Dermis lymphatic vessel endothelial cell (primary cell): ENCODE measurements at places on chromosomes 3 and 15. TPM values are rescaled to one million over a fixed set of nuclear protein-coding genes. Genes with fewer than 3 reads are reported as not detected.

The ZNF619 gene
- 6.5 and 7.4 TPM in 2 replicates for total RNA-seq

The SPINK8 gene
- not detected in 2 replicates for total RNA-seq

The P2RY1 gene
- total RNA-seq: 1.1 and 2.9 TPM in 2 replicates

The ALDH1L1 gene
- 0.09 TPM in 1 of 2 replicates, not detected in the other for total RNA-seq

The DIS3L gene
- total RNA-seq: 22.8 and 23.6 TPM in 2 replicates

The SLC22A13 gene
- total RNA-seq: 0.09 and 0.11 TPM in 2 replicates

The ATP2B2 gene
- total RNA-seq: not detected in 2 replicates

The DNAH12 gene
- under 0.01 TPM in 2 replicates for total RNA-seq

The GABRB3 gene
- total RNA-seq: under 0.01 and 0.11 TPM in 2 replicates

The TMOD2 gene
- 41.9 and 42.2 TPM in 2 replicates for total RNA-seq

The SLC24A5 gene
- not detected in 2 replicates for total RNA-seq

The USP50 gene
- 0.17 TPM in 1 of 2 replicates, not detected in the other for total RNA-seq

The ACAP2 gene
- total RNA-seq: 42.6 and 58.6 TPM in 2 replicates

The EPM2AIP1 gene
- 12.7 and 13.4 TPM in 2 replicates for total RNA-seq

The GPR149 gene
- total RNA-seq: not detected in 2 replicates

The POTEB2 gene
- total RNA-seq: not detected in 2 replicates

The VEPH1 gene
- total RNA-seq: 0.86 and 2.8 TPM in 2 replicates

The SLC27A2 gene
- total RNA-seq: 1.3 and 10.3 TPM in 2 replicates

The MYRIP gene
- 8.9 and 10.1 TPM in 2 replicates for total RNA-seq

The CD200R1 gene
- not detected in 2 replicates for total RNA-seq

The GHRL gene
- 0.09 and 0.22 TPM in 2 replicates for total RNA-seq

The GP9 gene
- 0.11 TPM in 1 of 2 replicates, not detected in the other for total RNA-seq

The ATP13A4 gene
- total RNA-seq: under 0.01 and 0.09 TPM in 2 replicates

The AHSG gene
- total RNA-seq: 0.09 TPM in 1 of 2 replicates, not detected in the other

The GRM2 gene
- under 0.01 and 0.09 TPM in 2 replicates for total RNA-seq

The HRG gene
- total RNA-seq: not detected in 2 replicates

The ZNF662 gene
- total RNA-seq: 0.33 and 2.1 TPM in 2 replicates

The OCA2 gene
- total RNA-seq: not detected in 2 replicates
